ENCODE measurements at places on chromosomes 7 and 10.

- H3K27ac ChIP-seq = no peak overlapping the region
- H3K27me3 ChIP-seq = no peaks in the 10 kb centered on the region
- no peak for DNase-seq
- H3K4me1 ChIP-seq = no peaks in the 10 kb centered on the region
Observed at GRCh38 chr7:46559194-46559832, 638.2 kb upstream of the IGFBP3 start.

DNA sequence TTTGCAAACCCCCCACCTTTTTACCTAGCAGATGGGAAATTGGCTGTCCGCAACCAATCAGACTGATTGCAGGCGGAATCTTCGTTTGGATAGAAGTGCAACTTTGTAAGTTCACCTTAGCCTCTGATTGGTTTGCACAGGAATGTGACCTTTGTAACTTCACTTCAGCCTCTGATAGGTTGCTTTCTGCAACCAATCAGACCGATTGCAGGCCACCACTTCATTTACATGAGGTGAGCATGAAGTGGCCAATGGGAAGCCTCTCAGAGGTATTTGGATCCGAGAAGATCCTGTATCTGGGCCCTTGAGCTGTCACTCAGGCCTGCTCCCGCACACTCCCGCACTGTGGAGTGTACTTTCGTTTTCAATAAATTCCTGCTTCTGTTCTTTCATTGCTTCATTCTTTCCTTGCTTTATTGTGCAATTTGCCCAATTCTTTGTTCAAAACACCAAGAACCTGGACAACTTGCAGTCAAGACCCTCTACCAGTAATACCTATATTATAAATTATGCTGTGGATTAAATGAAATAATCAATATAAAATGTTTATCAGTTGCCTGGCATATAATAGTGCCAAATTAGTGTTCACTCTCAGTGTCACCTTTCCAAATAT, 491.4 kb downstream of the PLXNA4 start:
- no peaks in the 10 kb centered on the region for H3K36me3 ChIP-seq
- H3K27ac ChIP-seq = no peak overlapping the region
- H3K4me3 ChIP-seq = no peak overlapping the region

DNA sequence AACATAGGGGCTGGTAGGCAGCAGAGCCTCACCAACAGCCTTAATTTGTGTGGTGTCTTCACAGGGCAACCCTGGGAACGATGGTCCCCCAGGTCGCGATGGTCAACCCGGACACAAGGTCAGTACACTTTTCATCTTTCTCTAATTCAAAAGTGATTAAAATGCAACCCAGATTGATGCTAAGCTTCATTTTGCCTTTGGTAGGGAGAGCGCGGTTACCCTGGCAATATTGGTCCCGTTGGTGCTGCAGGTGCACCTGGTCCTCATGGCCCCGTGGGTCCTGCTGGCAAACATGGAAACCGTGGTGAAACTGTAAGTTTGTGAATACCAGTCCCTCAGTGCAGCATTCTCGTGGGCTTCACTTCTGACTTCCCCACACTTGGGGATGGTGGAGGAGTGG, 30.9 kb downstream of the COL1A2 start:
- no peak overlapping the region for H3K4me3 ChIP-seq
- H3K36me3 ChIP-seq = no peaks in the 10 kb centered on the region
- H3K27me3 ChIP-seq = no peaks in the 10 kb centered on the region
- DNase-seq = no peak
- H3K27ac ChIP-seq = no peak overlapping the region

- peaks cover 18% of the 10 kb centered on the region for H3K27me3 ChIP-seq
- H3K27ac ChIP-seq = no peak overlapping the region
- DNase-seq = no peak
- H3K4me1 ChIP-seq = peaks cover 10% of the 10 kb centered on the region
Observed at GRCh38 chr10:71970331-71970730, 6.1 kb downstream of the CHST3 start.

DNA sequence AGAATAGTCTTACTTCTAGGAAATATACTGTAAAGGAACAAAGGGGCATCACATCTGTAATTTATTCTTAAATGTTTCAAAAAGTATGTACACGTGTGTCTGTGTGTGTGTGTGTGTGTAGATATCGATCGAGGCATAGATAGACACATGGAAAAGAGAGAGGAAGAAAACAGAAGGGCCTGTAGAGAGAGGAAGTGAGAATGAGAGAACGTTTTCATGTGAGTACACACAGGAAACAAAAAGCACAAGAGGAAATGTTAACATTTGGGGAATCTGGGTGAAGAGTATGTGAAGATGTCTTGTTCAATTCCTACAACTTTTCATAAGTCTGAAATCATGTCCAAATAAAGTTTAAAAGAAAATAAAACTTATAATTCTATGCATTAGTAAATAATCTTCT, 286.5 kb upstream of the SORCS1 start:
- no peak overlapping the region for H3K27ac ChIP-seq
- no peaks in the 10 kb centered on the region for H3K36me3 ChIP-seq
- no peaks in the 10 kb centered on the region for H3K4me1 ChIP-seq
- DNase-seq = no peak

- no peak overlapping the region for H3K27ac ChIP-seq
- H3K4me1 ChIP-seq = no peaks in the 10 kb centered on the region
- H3K4me3 ChIP-seq = no peak overlapping the region
- H3K36me3 ChIP-seq = peaks cover under 1% of the 10 kb centered on the region
Observed at GRCh38 chr7:400901-401485, 111.0 kb downstream of the FOXL3 start.
